ENCODE measurements at places on chromosomes 6 and 20.

DNA sequence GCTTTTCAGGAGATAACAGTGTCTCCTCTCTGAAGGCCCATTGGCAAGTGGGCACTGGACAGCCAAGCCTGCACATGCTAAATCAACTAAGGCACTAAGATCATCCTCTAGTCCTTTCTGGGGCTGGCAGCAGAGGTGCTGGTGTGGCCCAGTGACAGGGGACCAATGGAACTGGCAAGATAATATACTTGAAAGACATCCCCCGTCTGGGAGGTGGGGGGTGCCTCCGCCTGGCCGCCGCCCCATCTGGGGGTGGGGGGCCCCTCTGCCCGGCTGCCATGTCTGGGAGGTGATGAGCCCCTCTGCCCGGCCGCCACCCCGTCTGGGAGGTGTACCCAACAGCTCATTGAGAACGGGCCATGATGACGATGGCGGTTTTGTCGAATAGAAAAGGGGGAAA, 223.3 kb downstream of the UNC5CL start:
- DNase-seq = no peak

DNA sequence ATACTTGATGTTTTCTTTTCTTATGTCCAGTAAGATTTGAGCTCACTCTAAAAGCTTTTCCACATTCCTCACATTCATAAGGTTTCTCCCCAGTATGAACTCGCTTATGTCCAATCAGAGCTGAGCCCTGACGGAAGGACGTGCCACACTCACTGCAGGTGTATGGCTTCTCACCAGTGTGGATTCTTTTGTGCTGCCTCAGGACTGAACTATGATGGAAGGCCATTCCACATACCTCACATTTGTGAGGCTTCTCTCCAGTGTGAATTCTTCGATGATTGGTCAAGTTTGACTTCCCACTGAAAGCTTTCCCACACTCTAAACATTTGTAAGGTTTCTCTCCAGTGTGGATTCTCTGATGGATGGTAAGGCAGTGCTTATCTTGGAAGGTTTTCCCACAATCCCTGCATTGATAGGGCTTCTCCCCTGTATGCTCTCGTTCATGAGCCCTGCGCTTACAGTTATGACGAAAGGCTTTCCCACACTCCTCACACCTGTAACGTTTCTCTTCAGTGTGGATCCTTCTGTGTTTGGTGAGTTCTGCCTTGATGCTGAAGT, 9.9 kb downstream of the ZNF311 start:
- DNase-seq = no peak

DNA sequence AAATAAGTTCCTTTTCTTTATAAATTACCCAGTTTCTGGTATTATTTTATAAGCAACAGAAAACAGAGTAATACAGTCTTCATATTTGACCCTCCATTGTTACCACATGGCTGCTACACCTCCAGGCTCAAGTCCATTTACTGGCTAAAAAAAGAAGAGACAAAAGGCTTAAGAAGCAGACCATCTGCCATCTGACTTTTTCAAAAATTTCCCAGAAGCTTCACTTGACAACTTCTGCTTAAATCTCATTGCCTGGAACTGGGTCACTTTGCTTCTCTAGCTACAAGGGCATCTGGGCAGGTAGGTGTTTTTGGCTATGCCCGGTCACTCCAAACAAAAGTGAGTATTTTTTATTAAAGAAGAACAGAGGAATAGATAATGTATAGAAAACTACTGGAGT, 118.0 kb downstream of the GRM1 start:
- no peak for DNase-seq

DNA sequence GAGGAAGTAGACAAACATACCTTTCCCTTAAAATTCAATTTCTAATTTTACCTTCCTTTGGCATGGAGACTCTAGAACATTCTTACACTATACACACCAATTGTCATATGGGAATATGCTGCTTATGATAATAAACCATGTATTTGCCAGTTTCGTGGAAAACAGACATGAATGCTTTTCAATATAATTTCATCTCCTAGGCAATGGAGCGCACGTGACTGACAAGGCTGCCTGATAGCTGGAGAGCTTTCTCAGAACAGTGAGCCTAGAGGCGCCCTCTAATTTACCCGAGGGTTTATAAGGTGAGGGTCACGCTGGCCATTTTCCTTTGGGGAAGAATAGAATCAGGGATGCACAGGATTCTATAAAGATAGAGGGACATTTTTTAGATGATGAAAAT, 56.5 kb downstream of the PRR18 start:
- no peak for DNase-seq

- DNase-seq = no peak
Observed at GRCh38 chr6:138785079-138785478, 10.8 kb upstream of the ECT2L start.

- DNase-seq = no peak
Observed at GRCh38 chr20:24620937-24621519, 151.6 kb downstream of the SYNDIG1 start.

GRCh38 chr20:41425180-41425884, 58.7 kb upstream of the EMILIN3 start:
- peak; percentile 23 for DNase-seq

GRCh38 chr20:650954-651353, 2.0 kb downstream of the SRXN1 start:
- no peak for DNase-seq

All from GM04504 (cell line).